ENCODE measurements at places on chromosomes 2 and 18.
A peak's percentile ranks its signal among the peaks of the same experiment; 100 is the strongest.

DNA sequence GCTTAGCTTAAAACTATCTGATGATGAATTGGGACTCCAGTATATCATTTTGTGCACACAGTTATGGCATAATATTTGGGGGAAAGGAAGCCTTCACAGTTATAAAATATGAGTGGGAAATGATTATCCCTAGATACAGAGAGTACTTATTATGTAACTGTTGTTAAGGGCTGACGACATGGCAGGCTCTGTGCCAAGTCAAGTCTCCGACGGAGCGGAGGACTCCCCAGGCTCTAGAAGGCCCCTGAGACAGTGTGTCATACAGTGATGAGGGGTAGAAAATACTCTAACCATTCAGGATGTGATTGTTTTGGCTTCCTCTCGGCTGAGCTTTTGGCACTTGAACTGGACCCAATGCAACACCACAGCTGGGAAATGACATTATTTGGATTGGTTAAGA is 211.8 kb downstream of the SLC8A1 start:
- DNase-seq: peak; percentile 25

GRCh38 chr2:240320204-240320993 is 115.1 kb upstream of the GPC1 start:
- DNase-seq: no peak

DNA sequence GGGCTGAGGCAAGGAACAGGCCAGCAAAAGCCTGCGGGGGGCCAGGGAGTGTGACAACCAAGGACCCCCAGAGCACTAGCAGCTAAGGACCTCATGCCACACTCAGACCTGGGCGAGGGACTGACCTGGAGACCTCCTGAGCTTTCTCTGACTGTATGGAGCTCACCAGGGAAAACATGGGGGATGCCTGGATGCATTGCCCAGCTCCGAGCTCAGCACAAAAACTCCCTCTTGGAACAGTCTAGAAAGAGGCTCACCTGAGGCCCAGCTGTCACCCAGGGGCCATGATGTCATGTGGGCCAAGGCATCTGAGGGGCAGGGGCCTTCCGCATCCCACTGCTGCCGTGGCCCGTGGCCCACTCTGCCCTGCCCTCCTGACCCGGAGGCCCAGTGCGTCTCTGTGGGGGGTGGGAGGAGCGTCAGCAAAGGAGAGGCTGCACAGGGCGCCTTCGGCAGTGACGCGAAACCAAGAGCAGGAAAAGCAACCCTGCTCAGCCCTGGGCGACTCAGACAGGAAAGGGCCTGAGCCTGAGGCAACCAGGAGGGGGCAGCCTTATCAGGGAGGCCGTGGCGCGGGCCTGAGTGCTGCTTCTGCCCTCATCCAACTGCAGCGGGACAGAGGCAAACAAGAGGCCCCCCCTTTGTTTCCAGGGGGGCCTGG is 57.3 kb upstream of the ALPP start:
- DNase-seq: no peak

DNA sequence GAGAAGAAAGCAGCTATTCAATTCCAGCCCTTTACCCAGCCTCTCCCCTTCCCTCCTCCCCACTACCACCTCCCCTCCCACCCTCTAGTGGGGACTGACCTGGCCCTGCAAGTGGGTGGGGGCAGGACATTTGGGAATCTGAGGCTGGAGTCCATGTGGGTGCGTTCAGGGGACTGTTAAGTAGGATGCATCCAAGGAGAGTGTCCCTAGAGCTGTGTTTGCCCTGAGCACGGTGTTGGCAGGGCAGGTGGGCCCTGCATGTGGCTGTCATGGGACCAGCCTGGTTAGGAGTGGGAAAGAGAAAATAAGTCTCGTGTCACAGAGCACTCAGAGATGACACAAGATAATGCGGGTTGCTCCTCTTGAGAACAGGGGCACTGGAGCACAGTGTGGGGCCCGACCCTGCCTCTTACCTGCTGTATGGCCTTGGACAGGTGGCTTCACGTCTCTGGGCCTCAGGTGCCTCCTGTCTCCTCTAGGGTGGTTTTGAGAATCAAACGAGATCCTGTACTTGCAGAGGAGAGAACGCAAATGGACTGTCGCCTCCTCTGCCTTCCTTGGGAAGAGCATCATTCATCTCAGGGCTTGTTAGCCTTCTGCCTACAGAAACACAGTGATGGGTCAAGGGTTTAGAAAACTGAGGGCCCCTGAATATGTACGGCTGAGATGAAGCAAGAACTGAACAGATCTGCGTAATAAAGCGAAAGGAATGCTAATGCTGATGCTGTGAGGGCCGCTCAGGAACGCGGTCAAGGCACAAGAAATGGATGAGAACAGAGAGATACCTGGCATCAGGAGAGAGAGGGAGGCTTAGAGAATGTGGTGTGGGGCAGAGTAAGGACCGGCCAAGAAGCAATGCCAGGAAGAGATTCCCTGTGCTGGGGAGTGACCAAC is 187.7 kb upstream of the HAAO start:
- no peak for DNase-seq

- DNase-seq: no peak
Observed at GRCh38 chr2:50466685-50467084, 565.2 kb downstream of the NRXN1 start.

GRCh38 chr2:154097833-154098398 is 226.2 kb downstream of the GALNT13 start:
- DNase-seq: no peak

- no peak for DNase-seq
Observed at GRCh38 chr2:106097038-106098000, 96.8 kb downstream of the UXS1 start.

- no peak for DNase-seq
Observed at GRCh38 chr2:30410217-30410616, 36.8 kb upstream of the LCLAT1 start.

DNA sequence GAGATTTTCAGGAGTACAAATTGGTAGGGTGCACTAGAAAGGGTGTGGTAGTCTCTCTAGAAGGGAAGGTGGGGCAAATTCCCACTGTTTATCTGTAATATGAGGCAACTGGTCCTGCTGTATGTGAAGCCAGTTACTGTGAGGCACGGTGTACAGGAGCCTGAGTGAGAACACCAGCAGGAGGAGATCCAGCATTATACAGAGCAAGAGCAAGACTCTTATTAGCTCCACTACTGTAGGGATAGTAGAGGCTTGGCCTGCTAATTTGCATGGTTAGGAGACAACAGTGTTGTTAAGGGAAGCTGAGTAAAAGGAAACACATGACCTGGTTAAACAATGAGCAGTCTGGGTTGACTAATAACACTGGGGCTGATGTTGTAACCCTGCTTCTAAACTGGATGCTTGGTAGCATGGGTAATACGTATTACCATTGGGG is 76.3 kb upstream of the WDSUB1 start:
- no peak for DNase-seq

DNA sequence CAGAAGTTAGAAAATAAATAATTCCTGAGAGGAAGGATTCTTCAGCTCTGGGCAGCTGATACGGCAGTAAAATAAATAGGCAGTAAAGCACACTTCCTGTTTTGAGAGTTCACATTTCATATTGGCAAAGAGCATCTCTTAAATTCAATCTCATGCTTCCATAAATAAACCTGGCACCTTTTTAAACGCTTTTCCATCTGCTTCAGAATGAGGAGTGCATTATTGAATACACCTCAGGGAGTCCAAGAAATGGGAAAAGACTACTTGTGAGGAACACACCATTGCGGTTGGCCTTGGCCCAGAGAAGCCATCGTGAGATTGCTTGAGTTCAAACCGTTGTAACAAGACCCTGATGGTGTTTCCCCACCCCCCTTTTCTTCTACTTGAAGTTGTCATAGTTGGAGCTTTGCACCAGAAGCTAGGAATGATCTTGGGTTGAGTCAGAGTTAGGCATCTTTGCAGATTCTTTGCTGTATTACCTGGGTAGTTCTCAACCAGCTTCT is 123.9 kb downstream of the RDH14 start:
- DNase-seq: no peak

- no peak for DNase-seq
Observed at GRCh38 chr18:58362027-58362575, 266.8 kb downstream of the ALPK2 start.

DNA sequence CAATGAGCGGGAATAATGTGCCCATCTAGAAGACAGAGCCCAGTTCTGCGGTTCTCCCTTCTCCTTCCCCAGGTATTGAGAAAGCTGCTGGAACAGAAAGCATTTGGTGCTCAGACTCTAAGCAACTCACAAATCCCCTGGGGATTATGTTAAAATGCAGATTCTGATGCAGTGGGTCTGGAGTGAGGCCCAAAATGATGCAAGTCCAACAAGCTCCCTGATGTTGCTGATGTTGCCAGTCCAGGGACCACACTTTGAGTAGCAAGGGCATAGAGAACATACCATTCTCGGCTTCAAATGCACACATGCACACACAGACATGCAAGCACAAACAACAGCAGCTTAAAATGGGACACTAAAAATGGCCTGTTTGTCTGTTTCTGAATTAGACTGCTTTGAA is 274.8 kb upstream of the NCKAP5 start:
- no peak for DNase-seq

DNA sequence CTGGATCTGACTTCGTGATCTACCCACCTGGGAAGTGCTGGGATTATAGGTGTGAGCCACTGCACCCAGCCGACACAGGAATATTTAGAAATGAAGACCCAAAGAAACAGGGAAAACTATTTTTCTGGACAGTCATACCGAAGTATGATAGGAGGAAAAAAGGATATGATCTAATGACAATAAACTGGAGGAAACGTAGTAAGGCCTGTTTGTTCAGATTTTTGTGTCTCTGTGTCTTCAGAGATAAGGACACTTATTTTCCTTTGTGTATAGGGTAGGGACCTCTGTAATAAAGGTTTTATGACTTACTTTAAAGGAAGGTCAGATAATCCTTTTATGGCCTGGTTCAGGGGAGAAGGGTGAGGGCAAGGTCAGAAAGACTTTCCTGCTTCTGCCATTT is 55.9 kb downstream of the GTF2A1L start:
- no peak for DNase-seq

DNA sequence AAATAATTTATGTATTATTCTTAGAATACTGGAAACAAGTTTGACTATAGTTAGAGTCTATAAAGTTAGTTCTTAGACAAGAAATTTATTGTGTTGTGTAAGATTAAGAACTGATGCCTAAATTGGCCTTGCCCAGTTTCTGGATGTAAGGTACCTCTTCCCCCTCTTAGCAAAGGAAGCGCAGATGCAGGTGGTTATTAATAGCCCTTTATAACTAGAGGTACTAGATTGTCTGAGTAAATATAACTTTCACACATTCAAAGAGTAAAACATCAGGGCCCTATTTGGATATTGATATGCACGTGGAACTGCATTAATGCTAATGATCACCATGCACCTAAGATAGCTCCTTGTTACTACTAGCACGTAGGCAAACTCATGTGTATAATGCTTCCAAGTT is 100.7 kb downstream of the ZEB2 start:
- DNase-seq: no peak

DNA sequence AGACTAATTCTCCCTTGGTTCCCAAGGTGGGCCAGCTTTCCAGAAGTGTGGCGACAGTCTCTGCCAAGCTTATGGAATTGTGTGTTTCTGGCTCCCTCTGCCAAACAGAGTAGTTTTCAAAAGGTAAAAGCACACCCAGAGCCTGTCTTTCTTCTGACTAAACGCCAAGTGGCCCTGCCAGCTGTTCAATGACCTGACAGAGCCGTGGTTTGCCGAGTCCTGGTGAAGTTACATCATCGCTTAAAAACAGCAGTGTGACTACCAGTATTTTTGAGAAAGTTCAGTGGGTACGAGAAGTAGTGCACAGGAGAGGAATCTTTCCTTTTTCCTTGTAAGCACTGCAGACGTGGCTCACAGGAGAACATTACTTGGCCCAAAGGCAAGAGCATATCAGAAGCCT is 1.9 kb downstream of the PER2 start:
- DNase-seq: peak; percentile 24

GRCh38 chr2:196268538-196269338 is 97.4 kb upstream of the STK17B start:
- no peak for DNase-seq

GRCh38 chr18:24656551-24657443 is 196.4 kb downstream of the HRH4 start:
- DNase-seq: no peak

GRCh38 chr2:230434677-230435324 is 18.8 kb downstream of the SP100 start:
- no peak for DNase-seq

DNA sequence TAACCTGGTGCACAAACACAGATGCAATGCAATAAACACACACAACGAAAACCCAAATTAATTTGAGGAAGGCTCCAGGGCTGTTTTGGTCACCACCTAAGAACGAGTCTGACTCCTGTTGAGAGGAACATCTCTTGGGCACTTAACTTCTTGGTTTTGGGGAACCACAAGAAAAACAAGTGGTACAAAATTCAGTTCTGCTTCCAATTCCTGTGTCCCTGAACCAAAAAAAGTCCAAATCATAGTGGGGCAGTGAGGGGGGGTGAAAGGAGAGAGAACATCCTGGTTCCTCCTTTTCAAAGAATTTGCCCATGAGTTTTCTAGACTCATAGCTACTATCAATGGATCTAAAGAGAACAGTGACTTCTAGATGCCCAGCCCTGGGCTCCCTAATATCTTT is 143.6 kb downstream of the COL4A4 start:
- no peak for DNase-seq

GRCh38 chr2:168552450-168552856 is 96.4 kb downstream of the CERS6 start:
- no peak for DNase-seq

- DNase-seq: no peak
Observed at GRCh38 chr2:204357286-204357685, 188.0 kb upstream of the PARD3B start.

- no peak for DNase-seq
Observed at GRCh38 chr2:232981356-232981755, 31.7 kb downstream of the NGEF start.

DNA sequence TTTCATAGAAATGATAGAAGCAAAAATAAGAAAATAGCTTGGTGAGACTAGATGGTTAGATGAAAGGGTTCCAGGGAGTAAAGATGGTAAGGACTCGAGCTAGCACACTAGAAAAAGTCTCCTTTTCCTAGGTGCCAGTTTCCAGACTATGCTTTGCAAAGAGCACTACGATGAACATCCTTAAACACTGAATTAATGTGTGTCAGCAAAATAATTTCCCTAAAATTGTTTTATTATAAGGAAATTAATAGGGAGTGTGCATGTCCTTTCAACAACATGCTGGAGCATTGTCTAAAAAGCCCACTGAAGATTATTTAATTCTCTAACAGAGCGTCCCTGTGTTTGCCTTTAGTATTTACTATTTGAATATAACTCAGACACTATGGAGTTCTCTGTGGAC is 107.4 kb upstream of the NDUFV2 start:
- no peak for DNase-seq

GRCh38 chr18:11989174-11989573 is 7.9 kb downstream of the IMPA2 start:
- DNase-seq: no peak

GRCh38 chr2:207437524-207438143 is 92.1 kb upstream of the CREB1 start:
- DNase-seq: no peak

- no peak for DNase-seq
Observed at GRCh38 chr18:79855147-79855933, 57.6 kb downstream of the KCNG2 start.

DNA sequence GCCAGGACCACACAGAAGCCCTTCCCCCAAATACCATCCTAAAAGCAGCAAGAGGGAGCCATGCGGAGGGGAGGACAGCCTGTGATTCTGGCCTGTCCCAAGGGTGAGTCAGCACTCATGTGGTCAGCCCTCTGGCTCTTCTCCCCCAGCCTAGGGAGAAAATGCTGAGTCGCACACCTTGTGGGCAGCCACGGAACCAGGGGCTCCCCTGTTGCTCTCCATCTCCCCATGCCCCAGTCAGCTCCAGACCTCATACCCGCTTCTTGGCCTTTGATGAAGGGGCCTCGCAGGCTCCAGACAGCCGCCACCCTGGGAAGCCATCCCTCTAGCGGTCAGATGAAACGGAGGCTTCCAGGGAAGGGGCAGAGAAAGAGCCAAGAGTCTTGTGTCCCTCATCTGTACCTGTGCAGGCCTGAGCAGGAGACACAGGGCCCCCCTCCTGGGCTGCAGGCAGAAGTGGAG is 181.3 kb upstream of the SIX2 start:
- DNase-seq: no peak
